ENCODE measurements at places on chromosomes 3 and 15. TPM values are rescaled to one million over a fixed set of nuclear protein-coding genes. Genes with fewer than 3 reads are reported as not detected.

DNA sequence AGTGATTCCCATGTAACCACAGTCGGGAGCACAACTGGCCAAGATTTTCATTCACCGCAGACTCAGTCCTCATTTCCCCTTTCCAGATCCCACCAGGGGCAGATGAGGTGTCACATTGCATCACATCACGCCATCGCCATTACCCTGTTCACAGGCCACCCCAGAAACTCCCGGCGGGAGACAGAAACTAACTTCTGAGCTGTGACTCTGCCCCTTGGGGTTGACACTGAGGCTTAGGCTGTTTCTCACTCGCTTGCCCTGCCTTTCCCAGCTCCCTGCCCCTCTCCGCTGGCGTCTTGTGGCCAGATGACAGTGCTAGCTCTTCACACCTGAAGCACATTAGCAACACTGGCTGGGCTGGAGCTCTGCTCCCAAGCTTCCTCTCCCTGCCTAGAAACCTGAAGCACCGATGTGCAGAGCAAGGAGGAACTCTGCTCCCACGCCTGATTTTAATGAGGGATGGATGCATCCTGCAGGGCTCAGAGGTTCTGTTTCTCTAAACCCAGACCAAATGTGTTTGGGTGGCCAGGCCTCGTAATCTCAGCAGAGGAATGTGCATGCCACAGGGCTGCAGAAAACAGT lies 88.8 kb upstream of the CTDSPL start:
- no peak for DNase-seq

- no peak for DNase-seq
Observed at GRCh38 chr3:84077479-84077878, 881.3 kb upstream of the CADM2 start.

- no peak for DNase-seq
Observed at GRCh38 chr15:69265347-69265955, 33.3 kb upstream of the PAQR5 start.

Gene CPLX3
- not detected for total RNA-seq

DNA sequence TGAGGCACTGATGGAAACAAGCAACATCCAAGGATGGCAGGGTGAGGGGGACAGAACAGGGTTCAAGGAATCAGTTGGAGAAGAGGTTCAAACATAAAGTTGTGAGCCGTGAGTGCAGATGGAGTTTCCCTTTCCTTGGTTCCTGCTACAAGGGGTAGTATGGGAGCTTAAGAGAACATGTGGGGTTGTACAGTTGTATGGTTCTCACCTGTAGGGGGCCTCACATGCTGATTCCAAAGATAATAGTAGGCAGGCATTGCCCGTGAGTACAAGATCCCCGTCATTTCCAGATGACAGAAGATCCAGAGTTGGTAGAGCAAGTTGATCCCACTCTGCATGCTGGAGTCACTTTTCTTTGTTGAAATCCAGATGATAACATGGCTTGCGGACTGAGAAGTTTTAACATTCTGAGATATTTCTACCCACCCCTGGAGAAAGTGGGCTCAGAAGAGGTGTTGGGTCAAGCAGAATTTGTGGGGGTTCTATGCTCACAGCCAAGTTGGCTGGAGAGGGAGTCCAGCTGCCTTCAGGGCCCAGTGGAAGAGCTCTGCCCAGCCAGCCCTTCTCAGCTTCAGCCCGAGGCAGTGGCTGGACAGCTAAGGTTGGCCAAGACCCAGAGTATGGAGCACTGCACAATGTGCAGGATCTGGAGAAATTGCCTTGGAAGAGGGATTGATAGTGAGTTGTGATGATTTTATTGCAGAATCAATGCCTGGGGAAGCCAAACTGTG lies 141.8 kb downstream of the THSD4 start:
- DNase-seq, result no peak

DNA sequence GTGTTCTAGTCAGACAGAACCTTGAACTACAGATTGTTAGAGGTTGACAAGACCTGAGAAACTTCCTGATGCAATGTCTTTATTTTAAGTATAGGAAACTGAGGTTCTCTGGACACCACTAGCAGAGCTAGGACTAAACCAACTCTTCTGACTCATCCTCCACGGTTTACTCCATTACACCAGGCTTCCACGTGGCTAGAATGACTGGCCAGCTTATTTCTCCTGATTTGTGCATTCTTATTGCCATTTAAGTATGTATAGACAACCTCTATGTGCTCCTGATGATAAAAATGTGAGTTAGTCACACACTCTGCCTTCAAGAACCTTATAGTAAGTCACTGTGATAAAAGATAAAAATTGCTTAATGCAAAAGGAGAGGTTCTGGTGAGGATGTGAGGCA lies 182.7 kb downstream of the MEX3B start:
- DNase-seq, result no peak

- DNase-seq, result no peak
Observed at GRCh38 chr3:48345946-48346572, 12.6 kb upstream of the SPINK8 start.

GRCh38 chr3:113261626-113262303 lies 50.4 kb downstream of the BOC start:
- no peak for DNase-seq

- no peak for DNase-seq
Observed at GRCh38 chr3:14344351-14344750, 58.1 kb upstream of the SLC6A6 start.

DNA sequence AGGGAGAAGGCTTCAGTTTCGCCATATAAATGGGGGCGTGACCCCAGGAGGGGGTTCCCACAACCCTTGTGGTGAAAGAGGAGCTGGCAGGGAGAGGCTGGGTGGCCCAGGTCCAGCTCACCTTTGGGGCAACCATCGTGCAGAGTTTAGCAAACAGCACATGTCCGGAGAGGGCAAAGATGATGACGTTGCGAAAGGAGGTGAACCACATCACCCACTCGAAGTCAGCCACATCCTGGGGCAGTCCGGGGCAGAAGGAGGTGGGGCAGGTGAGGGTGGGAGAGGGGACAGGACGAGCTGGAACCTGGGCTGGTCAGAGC lies 3.7 kb downstream of the HHATL start:
- DNase-seq, result peak; percentile 69

- DNase-seq, result no peak
Observed at GRCh38 chr3:109731639-109732473, 394.5 kb upstream of the DPPA4 start.

- DNase-seq, result no peak
Observed at GRCh38 chr15:76553564-76553963, 217.0 kb downstream of the ISL2 start.

- DNase-seq, result no peak
Observed at GRCh38 chr3:191263365-191263764, 64.3 kb downstream of the OSTN start.

- DNase-seq, result no peak
Observed at GRCh38 chr3:42472555-42472954, 29.9 kb upstream of the VIPR1 start.

Gene UPK1B
- total RNA-seq, result not detected

DNA sequence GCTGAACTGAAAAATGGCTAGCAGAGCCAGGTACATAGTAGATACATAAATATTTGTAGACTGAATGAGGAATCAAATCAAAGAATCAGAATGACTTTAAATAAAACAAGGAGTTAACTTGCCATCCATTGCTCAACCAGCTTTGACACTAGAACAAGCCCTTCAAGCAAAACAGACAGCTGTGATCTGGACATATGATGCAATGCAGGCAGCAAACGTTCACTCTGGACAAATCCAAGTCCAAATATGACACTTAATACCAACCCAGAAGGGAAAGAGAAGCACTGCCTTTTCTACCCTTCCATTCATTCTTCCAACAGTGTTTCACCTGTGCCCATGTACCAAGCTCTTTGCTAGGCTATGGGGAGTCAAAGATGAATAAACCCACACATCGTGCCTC lies 4.5 kb downstream of the THRB start:
- DNase-seq, result no peak

Gene BNC1
- total RNA-seq, result 0.42 TPM

GRCh38 chr15:43218908-43219706 lies 1.7 kb downstream of the EPB42 start:
- DNase-seq, result peak; percentile 30

- DNase-seq, result no peak
Observed at GRCh38 chr3:126784254-126784653, 80.2 kb downstream of the CHCHD6 start.

GRCh38 chr3:118744186-118744585 lies 290.5 kb downstream of the IGSF11 start:
- DNase-seq, result no peak

GRCh38 chr15:45205192-45205591 lies 17.4 kb upstream of the SHF start:
- DNase-seq, result no peak

DNA sequence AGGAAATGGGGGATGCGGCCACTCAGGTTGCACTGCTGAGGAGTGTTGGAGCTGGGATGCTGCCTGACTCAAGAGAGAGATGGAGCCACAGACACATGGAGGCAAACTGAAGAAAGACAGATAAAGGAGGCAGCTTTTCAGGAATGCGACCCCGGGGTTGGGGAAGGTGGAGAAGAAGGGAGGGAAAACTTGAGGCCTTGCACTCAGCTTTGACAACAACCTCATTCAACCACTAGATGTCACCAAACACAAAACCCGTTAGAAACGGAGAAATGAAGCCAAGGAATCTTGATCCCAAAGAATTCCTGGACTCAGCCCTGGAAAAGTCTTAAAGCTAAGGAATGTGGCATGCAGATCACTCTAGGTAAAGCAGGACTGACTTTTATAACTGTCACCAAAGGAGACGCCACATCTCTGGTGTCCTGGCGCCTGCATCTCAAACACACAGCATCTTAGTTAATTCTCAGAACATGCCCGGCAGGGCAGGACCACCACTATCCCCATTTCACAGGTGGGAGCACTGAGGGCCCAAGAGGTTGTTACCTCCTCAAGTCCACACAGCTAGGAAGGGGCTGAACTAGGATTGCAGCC lies 59.6 kb upstream of the LMCD1 start:
- no peak for DNase-seq

DNA sequence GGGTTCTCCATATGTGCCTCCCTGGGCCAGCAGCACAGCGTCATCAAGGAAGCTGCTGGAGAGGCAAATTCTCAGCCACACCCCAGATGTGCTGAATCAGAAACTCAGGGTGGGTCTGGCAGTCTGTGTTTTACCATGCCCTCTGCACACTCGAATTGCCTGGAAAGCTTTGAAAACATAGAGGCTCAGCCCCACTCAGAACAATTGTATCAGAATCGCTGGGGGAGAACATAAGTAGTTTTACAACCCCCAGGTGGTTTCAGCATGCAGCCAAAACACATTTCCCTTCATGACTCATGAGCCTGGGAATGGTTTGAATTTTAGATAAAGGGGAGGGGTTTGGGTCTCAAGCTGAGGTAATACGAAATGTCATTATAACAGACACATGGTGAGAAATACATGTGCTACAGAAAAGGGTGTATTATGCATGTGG lies 9.6 kb downstream of the TGM4 start:
- no peak for DNase-seq

GRCh38 chr3:196813903-196814302 lies 53.8 kb upstream of the SENP5 start:
- no peak for DNase-seq

Gene TRPC1
- total RNA-seq, result 4.2 TPM

Data from mesenteric fat pad (tissue), 1 donor.